SK-N-SH (cell line): ENCODE measurements at places on chromosomes 16 and 17.

- no peak for DNase-seq
Observed at GRCh38 chr16:17780181-17780580, 309.4 kb upstream of the XYLT1 start.

DNA sequence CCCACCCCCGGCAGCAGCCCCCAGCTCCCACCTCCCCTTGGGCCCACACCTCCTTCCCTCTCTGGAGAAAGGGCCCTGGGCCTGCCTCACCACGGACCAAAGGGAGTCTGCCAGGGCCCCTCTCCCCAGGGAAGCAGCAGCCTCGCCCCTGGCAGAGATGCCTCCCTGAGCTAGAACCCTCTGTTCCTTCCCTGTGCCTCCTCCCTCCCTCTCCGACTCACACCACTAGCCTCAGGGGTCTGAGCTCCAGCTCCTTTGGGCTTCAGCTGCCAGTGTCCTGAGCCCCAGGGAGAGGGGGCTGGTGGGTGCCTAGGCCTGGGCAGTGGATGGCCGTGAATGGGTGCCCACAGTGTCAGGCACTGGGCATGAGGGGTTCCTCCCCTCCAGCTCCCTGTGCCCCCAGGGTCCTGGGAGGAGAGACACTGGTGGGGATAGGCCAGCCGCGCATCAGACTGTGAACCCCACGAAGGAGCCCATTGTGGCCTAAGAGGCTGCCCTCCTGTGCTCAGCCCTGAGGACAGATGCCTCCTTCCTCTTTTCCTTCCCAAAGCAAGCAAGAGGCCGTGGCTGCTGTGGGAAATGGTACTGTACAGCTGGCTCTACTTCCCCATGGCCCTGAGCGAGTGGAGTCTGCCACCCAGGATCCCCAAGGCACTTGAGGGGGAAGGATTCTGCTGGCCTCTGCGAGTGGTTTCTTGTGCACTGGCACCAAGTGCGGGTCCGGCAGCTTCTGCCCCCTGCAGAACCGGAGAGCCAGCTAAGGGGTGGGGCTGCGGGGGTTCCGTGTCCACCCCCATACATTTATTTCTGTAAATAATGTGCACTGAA, 20.7 kb downstream of the MMP15 start:
- no peak for DNase-seq

DNA sequence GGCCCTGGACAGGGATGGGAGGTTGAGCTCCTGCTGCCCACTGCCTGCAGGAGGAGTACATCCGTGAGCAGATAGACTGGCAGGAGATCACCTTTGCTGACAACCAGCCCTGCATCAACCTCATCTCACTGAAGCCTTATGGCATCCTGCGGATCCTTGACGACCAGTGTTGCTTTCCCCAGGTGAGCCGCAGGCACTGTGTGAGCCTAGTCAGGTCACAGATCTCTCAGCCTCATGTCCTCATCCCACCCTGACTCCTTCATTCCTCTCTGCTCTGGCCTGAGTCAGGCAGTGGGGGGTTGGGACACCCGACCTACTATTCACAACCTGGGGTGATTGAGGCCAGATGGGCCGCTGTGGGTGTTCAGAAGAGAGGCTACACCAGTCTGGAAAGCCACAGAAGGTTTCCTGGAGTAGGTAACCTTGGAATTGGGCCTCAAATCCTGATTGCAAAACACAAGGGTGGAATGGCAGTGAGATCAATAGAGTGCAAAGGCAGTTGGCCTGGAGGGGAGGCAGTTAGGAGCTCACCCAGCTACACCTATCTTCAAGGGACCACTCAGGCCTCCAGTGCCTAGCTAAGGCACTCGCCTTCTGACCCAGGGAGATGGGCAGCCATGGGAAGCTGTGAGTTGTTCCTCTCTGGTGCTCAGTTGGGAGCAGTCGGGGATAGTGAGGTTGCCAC, 29.7 kb downstream of the MYO15A start:
- no peak for DNase-seq

DNA sequence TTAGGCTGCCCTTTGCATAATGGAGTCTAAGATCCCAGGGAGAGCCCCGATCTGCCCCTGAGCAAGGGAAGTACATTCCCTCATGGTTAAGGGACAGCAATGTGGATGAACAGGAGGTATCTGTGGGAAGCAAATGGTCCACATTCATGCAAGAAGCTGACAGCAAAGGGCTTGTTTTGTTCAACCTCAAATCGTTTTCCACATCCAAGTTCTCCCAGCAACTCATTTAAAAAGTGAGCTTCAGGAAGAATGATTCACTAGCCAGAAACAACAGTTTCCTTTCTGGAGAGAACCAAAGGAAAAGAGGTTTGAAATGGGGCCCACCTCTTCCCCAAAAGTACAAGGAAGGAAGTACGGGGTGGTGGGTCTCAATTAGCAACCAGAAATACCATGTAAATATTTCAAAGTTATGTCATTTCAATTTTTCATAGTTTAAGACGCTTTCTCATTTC, 9.4 kb downstream of the HSPB9 start:
- no peak for DNase-seq

DNA sequence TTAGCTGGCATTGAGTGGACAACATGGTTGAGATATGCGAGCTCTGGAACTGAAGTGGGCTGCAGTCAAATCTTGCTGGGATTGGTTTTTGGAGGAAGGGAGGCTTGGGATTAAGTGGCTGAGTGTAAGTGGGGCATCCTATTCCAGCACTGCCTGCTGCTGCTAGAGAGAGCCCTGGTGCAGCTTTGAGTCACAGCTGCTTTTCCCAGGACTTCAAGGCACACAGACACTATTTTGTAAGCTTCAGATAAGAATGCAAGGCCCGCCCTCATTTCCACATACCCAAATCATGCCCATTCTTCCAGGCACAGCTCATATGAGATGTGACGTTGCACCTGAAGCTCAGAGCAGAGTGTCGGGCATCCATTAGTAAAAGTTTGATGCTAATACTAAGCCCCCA, 10.2 kb upstream of the MAF start:
- no peak for DNase-seq

DNA sequence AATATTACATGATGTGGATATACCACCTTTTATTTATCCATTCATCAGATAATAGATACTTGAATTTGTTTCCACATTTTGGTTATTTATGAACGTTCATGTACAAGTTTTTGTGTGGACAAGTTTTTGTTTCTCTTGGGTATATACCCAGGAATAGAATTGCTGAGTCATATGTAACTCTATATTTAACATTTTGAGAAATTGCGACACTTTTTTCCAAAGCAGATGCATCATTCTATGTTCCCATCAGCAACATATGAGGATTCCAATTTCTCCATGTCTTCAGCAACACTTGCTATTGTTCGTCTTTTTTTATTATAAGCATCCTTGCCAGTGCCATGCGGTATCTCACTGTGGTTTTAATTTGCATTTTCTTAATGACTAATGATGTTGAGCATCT, 93.9 kb downstream of the GSG1L start:
- DNase-seq: no peak

DNA sequence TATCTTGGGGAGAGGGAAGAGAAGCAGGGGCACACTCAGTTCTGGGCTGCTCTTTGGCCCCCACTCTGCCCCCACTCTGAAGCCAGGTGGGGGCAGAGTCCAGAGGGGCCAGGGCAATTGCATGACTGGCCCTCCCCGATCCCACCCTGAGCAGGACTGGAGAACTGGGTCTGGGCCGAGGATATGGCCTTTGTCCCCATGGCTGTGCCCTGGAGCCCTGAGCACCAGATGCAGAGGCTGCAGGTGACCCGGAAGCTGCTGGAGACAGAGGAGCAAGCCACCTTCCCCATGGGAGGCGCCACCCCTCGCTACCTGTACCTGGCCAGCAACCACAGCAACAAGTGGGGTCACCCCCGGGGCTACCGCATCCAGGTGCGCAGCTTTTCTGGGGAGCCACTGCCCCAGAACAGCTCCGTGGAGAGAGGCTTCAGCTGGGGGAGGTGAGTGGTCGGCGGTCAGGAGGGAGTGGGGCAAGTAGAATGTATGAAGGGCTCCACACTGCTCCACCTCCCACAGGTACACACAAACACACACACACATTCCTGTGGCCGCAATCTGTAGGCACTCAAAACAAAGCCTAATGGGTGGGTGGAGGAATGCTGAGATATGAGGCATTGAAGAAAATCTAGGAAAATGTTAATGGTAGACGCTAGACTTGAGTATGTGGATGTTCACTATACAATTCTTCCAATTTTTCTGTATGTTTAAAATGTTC, 21.4 kb downstream of the AOC3 start:
- DNase-seq: no peak

GRCh38 chr16:72841506-72841905, 206.4 kb downstream of the ZFHX3 start:
- DNase-seq: no peak

- DNase-seq: no peak
Observed at GRCh38 chr17:77558846-77559626, 399.5 kb upstream of the TNRC6C start.

- DNase-seq: no peak
Observed at GRCh38 chr16:51120730-51121347, 30.2 kb downstream of the SALL1 start.

- DNase-seq: peak; percentile 52
Observed at GRCh38 chr17:17971431-17972125, 622 bp downstream of the TOM1L2 start.

- DNase-seq: no peak
Observed at GRCh38 chr17:27821318-27821717, 21.0 kb upstream of the NOS2 start.

- DNase-seq: no peak
Observed at GRCh38 chr17:62110923-62111484, 45.9 kb upstream of the MED13 start.

GRCh38 chr17:33657181-33657580, 364.1 kb upstream of the ASIC2 start:
- no peak for DNase-seq

DNA sequence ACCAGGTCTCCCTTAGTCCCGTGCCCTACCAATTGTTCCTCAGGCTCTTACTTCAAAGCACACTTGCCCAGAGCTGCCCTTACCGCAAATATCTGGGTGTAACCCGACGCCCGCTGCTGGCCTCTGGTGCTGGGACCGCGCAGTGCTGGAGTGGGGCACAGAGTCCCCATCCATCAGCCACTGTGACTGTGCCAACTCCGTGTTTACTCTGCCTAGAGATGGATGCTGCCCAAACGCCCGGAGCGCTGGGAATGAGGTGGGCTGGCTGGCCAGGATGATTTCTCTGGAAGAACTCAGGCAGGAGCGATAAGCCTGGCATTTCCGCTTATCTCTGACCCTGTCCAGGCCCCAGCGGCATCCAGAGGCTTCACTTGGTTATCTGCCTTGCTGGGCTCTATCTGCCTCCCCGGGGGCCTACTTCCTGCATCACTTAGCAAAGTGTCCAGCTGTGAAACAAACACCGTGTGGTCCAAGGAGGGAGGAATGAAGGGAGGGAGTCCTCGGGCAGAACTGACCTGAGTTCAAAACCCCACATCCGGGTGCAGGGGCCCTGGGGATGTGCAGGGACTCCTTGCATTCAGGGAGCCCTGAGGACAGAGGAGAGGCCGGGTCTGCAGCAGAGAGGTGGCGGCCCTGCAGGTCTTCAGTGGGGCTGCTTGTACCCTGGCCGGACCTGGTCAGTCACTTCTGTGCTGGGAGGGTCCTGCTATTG, 9.4 kb upstream of the MYLK3 start:
- DNase-seq: peak; percentile 92

DNA sequence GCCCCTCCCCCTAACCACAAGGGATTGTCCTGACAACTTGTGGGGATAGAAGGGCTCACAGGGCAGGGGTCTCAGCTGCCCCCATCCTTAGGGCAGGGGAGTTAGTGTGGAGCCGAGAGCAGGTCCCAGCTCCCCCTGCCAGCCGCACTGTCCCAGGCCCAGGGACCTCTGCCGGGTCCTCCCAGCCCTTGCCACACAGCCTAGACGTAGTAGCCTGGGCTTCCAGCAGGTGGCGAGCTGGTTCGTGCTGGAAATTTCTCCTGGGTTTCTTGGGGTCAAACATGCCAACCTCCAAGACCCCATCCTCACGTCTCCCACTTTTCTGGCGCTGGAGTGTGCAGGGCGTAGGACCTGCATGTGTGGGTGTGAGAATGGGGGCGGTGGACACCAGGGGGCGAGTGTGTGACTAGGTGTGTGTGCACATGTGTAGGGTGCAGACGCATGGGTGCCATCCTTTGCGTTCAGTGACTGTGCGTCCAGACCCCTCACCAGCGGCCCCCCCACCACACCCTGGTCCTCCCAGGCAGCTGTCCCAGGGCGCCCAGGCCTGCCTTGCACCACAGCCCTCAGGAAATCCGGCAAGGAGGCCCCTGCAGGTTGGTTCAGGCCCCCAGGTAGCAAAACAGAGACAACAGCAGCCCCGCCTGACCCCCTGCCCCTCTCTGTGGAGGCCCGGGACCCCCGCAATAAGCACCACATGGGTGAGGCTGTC, 29.5 kb downstream of the SBK1 start:
- peak; percentile 80 for DNase-seq

DNA sequence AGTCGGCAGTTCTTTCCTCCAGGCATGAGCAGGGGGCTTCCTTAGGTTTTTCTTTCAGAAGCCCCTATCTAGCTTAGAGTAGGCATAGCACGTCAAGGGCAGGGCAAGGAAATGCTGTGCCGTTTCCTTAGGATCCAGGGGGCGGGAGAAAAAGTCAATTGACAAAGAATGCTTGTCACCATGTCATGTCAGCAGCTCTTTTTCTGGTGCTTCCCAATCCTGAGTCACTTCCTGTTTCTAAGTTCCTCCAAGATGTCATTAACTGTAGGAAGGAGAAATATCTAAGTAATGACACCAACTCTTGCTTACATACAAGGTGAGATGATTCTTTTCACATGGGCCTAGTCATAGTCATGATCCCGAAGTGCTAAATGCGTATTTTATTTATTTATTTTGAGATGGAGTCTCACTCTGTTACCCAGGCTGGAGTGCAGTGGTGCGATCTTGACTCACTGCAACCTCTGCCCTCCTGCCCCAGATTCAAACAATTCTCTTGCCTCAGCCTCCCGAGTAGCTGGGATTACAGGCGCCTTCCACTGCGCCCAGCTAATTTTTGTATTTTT, 35.2 kb downstream of the GJC1 start:
- no peak for DNase-seq

GRCh38 chr16:73050201-73051099, 2.5 kb upstream of the ZFHX3 start:
- peak; percentile 46 for DNase-seq

DNA sequence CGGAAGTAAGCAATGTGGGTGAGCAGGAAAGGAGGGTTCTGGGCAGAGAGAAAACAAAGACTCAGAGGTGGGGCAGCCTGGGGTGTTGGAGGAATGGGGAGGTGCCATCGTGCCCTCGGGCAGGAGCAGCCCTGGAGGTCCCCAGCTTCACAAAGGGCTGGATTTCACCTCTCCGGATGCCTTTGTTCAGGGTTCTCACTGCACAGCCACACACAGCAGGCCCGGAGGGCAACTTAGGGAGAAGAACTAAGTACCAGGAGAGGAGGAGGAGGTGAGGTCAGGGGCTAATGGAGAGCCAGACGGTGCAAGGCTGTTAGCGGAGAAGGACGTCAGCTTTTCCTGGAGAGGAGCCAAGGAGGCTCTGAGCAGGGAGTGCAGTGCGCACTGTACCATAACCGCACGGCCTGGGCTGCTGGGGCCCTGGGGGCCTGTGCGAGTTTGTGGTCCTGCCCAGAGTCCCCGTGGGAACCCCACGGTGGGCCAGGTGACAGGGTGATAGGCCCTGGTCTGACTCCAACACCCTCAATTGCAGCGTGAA, 9.3 kb downstream of the ARRB2 start:
- DNase-seq: no peak
